ENCODE measurements at places on chromosomes 13 and 19.

DNA sequence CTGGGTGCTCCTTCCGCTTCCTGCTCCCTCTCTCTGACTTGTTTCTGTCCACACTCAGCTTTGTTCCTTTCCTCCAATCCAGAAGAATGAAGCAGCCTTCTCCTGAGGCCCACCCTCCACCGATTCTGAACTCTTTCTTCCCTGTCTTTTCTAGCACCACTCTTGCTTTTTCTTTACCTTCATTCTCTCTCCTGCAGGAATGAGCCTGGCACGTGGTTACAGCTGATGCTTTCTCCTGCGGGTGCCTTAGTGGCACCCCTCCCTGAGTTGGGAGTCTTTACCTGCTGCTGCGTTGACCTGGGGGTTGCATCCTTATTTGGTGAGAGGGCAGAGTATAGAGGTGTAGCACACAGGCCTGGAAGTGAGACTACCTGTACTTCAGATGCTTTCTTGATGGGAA is 6.2 kb downstream of the UBAC2 start:
- no peak for DNase-seq

DNA sequence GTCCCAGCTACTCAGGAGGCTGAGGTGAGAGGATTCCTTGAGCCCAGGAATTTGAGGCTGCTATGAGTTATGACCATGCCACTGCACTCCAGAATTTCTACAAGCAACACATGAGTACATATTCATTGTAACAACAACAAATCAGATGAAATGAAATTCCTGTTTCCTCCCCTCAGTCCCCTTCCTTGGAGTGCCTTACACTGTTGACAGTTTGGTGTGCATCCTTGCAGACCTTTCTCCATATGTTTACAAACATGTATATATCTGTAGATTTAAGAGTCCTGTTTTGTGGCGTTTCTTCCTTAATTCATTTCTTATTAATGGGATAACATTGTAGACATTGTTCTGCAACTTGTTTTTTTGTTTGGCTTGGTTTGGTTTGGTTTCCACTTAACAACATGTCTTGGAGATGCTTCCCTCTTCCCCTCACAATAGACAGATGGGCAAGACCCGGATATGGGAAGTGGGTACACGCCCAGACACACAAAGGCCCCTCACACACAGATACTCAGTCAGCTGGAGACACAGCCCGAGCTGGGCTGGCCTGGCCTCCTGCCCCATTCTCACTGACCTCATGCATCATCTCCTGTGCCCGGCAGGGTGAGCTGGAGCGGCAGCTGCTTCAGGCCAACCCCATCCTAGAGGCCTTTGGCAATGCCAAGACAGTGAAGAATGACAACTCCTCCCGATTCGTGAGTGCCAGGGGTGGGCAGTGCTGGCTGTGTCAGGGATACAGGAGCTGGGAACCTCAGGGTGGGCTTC is 21.7 kb downstream of the MYH14 start:
- no peak for DNase-seq

DNA sequence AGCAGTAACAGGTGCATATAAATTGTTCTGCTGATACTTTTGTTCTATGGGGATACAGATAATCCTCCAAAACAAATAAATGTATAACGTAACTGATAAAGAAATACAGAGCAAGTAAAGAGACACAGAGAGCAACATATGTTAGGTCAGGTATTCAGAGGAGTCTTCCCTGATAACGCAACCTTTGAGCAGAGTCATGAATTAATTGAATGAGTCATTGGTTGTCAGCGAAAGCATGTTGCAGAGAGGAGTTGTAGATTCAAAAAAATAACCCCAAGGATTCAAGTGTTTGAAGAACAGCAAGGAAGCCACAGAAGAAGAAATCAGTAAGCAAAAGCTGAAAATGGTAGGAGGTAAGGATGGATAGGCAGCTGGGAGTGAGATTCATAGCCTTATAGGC is 245.2 kb downstream of the TBC1D4 start:
- no peak for DNase-seq

DNA sequence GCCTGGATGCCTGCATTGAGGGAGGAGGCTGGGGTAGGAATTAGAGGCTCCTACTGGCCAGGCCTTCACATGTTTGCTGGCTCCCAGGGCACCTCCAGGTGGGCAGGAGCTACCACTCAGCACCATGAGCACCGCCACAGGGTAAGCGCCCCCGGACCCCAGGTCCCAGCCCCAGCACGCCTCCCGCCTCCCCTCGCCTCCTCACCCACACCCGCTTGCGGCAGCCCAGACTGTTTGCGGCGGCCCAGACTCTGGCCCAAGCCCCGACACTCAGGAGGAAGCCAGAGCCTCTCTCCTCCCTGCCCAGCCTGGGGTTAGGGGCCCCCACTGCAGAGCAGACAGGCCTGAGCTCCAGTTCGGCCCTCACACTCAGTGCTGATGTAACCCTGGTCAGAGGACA is 652 bp downstream of the EPS8L1 start:
- DNase-seq = no peak

DNA sequence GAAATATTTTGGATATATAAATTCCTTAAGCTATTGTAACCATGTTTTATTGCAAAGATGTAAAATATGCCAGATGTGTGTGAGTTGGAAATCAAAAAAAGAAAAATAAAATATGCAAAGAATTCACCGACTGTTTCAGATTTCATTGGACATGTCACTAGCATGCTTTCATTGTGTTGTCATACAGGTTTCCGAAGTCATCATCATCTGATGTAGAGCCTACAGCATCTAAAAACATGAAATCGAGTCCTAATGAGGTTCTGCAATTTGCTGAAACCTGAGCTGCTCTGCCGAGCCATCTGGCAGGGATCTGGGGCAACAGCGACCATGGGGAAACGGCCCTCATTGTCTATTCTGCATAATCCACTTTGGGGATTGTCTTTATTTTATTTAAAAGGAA is 196.1 kb upstream of the MAB21L1 start:
- no peak for DNase-seq

GRCh38 chr19:55601084-55601483 is 996 bp downstream of the ZNF524 start:
- DNase-seq = no peak

- DNase-seq = peak; percentile 62
Observed at GRCh38 chr19:4539693-4540581, at the start of gene LRG1. TSS of gene LRG1 (minus strand) at chr19:4540036. CDS start at chr19:4540013, 23 bp downstream.

DNA sequence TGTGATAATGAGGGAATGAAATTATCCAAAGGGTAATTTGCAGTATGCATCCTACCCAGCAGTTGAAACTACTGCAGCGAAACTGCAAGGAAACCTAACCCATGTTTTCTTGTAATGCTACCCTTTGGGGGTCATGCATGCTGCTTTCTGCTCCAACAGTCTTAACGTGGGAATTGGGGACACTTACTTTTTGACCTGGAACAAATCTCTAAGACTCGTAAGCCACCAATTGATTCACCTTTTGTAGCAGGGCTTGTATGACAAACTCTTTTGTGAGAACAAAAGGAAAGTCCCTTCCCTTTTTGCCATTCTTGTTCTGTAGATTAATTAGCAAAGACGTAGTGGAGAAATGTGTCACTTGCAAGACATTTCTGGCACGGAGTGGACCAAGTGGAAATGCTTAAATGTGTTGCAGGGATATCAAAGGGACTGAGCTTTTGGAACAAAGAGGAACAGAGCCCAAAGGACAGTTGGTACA is 27.4 kb downstream of the LRCH1 start:
- DNase-seq = no peak

- no peak for DNase-seq
Observed at GRCh38 chr19:43416951-43417623, 2.4 kb downstream of the TEX101 start.

GRCh38 chr13:92390217-92390616 is 836.4 kb upstream of the GPC6 start:
- DNase-seq = no peak

GRCh38 chr19:12983542-12984142 is 11.6 kb upstream of the NFIX start:
- peak; percentile 85 for DNase-seq

GRCh38 chr13:50124536-50125303 is 109.5 kb downstream of the KCNRG start:
- peak; percentile 98 for DNase-seq

- peak; percentile 68 for DNase-seq
Observed at GRCh38 chr13:41356786-41357185, 45.7 kb downstream of the NAA16 start.

- no peak for DNase-seq
Observed at GRCh38 chr13:110409581-110409992, 102.5 kb downstream of the COL4A2 start.

DNA sequence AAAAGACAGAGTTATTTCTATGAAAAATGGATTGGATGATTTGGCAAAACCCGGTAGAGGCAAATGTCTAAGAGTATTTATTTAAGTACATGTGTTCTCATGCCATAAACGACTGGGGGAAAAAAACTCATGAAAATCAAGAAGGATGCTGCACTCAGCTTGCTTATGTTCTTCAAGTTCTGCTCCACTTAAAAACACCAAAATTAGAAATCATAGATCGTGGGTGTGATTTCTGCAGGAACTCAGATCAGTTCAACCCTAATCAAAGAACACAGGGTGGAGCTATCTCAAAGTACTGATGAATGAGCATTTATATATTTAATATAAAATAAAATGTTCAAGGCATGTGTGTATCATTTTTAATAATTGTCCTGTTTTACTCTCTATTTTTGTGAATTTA is 103.8 kb downstream of the FGF14 start:
- DNase-seq = no peak

DNA sequence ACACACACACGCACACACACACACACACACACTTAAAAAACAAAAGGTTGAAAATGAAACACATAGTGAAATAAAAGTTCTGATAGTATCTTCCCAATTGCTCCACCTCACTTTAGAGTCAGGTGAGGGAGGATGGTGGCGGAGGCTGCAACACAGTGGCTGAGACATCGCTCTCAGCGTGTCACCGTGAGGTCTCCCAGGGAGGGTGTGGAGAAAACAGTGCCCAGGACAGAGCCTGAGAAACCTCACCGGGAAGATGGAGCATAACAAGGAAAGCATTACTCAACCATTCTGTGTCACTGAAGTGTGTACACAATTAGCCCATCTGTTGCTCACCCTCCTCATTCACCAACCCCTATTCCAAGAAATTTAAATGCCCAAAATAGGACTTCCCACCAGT is 111.4 kb upstream of the USP29 start:
- no peak for DNase-seq

GRCh38 chr13:30165796-30166195 is 141.6 kb downstream of the KATNAL1 start:
- DNase-seq = no peak

GRCh38 chr19:49676136-49676783 is 811 bp upstream of the PRMT1 start:
- no peak for DNase-seq

DNA sequence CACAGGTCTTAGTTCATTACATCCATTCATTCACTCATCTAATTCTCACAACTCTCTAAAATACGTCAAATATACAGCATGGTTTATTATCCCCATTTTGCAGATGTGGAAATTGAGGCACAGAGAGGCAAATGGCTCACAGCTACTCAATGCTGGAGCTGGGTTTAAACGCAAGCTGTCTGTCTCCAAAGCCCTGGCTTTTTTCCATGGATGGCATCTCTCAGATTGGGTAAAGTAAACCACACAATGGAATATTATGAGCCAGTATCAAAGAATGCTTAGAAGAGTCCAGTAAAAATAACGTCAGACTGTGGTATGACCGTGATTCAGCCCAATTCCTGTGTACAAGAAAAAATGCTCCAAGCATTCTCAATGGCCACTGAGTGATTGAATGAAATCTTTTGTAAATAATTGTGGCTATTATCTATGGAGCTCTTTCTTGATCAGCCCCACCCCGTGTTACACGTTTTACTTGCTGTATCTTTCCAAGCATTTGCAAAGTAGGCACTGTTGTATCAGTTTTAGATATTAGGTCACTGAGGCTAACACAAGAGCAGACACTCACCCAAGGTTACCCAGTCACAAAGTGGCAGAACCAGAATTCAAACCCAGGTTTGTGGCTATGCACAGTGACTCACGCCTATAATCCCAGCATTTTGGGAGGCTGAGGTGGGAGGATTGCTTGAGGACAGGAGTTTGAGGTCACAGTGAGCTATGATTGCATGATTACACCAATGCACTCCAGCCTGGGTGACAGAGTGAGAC is 5.5 kb upstream of the ACP7 start:
- DNase-seq = no peak

GRCh38 chr19:33221638-33222037 is 4.0 kb downstream of the SLC7A10 start:
- DNase-seq = no peak

GRCh38 chr19:33700408-33701013 is 78.8 kb downstream of the CHST8 start:
- no peak for DNase-seq

GRCh38 chr13:28268800-28269223 is 130.5 kb downstream of the PAN3 start:
- DNase-seq = peak; percentile 16

GRCh38 chr13:99796175-99796819 is 175.3 kb downstream of the ZIC5 start:
- no peak for DNase-seq

DNA sequence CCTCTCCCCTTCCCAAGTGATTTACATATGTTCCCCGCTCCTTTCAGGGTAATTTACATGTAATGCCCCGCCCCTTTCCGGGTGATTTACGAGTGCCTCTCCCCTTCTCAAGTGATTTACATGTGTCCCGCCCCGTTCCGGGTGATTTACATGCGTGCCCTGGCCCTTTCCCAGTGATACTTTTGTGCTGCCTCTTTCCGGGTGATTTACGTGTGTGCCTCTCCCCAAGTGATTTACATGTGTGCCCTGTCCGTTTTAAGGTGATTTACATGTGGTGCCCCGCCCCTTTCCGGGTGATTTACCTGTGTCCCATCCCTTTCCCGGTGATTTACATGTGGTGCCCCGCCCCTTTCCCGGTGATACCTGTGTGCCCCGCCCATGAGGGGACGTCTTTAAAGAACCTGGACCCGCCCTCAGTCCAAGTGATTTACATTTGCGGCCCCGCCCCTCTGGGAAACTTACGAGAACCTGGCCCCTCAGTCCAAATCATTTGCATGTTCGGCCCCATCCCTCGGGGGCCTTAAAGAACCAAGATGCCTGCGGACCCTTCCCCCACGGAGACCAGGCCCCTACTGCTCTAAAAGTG is 559 bp upstream of the LENG9 start:
- peak; percentile 91 for DNase-seq

- DNase-seq = no peak
Observed at GRCh38 chr13:97600458-97601075, 166.6 kb downstream of the RAP2A start.

- DNase-seq = no peak
Observed at GRCh38 chr19:46133777-46134241, 9.3 kb upstream of the IGFL3 start.
